Astrocyte of the spinal cord (primary cell): ENCODE measurements at places on chromosomes 16 and 17.

DNA sequence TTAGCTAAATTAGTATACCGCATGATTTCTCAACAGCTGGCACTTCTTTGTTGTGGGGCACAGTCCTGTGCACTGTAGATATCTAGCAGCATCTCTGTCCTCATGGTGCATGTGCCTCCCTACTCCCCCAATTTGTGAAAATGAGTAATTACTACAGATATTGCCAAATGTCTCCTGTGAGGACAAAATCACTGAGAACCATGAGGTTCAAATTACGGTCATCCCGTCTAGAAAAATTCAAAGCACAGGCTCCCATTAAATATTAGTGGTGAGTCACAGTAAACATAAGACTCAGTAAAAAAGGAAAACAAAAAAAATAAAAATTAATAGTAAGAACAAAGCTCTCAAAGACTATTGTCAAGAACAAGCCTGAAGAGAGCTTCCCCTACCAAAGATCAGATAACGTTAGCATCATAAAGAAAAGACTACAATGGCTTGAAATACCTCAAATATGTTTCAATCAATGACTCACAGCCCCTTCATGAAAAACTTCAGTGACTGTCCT is 57.8 kb downstream of the STH start:
- DNase-seq, result peak; percentile 62

DNA sequence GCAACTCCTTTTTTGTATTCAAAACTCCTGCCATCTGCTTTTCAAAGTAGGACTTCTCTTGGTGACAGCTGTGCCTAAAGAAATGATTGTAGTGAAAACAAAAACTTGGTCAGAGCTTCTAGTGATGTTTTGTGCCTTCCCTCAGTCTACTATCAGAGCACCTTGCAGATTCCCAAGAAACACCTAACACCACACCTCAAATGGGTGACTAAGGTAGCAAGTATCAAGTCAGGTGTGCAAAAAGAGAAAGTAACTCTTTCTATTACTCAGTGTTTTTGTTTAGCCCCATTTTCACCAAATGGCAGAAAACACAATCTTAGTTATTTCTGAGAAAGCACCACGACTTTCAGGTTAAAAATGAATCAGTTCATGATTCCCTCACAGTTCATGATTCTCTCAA is 2.0 kb upstream of the PMFBP1 start:
- no peak for DNase-seq

DNA sequence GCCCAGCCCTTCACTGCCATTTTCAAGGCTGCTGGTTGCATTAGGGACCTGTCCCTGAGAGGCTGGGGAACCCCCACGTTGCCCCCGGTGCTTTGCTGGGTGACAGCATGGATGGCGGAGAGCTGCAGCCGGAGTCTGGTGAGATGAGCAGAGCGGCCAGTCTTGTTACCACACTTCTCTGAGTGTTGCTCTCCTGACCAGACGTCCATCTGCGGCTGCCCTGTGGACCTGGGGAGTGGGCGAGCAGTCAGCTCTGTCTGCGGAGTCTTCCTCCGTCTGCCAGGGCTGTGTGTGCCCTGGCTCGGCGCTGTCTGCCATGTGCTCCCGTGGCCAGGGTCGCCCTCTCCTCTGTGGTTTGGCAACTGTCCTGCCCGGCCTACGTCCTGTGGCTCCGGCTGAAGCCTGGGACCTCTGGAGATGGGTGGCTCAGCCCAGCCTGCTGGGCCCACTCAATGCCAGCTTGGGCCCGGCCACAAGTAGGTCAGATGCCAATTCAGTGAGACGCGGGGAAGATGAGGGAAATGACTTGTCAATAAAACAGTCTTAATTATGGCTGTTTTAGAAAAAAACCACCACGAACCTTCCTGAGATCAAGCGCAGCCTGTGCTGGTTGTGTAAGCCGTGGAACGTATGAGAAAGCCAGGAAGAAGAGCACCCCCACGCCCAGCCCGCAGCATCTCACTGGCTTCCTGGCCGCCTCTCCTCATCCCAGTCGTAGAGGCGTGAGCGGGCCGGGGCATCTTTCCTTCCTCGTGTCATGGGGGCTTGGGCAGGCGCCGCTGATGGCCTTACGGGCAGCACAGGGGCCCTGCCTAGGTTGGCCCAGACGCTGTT is 7.9 kb downstream of the KCTD5 start:
- no peak for DNase-seq

- DNase-seq, result no peak
Observed at GRCh38 chr17:58344047-58344790, 7.8 kb downstream of the SUPT4H1 start.

GRCh38 chr17:57555636-57556175 is 189.4 kb downstream of the CCDC182 start:
- no peak for DNase-seq

DNA sequence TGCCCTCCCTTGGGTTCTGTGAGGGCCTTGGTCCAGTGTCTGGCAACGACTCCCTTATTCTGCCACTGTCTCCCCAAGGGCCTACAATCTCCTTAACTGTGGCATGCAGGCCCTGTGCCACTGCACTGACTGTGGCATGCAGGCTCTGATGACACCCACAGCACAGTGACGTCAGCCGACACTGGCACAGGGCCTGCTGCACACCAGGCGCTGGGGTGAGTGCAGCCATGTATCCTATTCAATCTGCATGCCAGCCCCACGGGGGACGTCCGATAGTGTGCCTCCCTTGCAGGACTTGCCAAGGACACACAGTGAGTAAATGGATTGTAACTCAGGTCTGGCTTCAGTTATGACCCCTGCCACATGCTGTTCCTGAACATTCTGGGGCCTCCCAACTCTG is 39.8 kb upstream of the RASD1 start:
- peak; percentile 64 for DNase-seq

DNA sequence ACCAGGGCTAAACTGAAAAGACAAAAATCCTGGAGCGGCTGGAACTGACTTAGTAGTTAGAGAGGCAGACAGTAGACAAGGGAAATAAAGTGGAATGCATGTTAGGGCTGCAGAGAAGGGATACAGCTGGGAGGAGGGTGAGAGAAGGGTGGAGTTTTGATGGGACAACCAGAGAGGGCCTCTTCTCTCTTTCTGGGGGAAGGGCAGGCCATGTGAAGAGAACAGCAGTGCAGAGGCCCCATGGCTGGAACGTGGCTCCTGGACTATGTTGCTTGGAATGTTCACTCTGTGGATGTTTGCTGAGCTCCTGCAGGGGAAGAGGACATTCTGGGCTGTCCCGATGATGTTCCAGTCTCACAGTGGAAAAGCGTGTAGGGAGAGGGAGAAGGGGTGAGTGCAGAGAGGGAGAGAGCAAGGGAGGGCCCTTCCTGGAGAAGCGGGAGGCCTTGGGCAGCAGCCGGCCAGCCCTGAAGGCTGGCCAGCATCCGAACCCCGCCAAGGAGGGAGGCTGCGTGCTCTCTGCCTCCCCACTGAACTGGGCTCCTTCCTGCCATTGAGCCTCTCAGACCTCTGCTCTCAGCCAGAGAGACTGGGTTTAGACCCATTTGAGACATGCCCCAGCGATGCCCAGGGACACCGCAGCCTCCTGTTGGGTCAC is 33.1 kb upstream of the GSE1 start:
- DNase-seq, result no peak

DNA sequence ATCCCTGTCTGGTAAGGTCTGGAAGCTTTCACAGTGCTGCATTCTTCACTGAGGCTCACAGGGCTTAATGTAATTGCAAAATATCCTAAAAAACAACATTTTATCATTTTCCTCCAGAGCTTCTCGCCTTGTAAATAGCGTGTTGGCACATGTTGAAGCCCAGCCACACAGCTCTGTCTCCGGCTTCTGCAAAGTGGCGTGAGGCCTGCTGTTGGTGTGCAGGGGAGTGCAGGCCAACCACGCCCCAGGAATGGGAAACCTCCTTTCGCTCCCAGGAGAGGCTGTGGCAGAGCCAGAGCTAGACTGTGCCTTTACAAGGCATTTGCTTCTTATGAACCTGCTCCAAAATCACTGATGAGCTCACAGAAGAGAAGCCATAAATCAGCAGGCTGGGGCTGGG is 248.2 kb upstream of the MAF start:
- DNase-seq, result no peak

DNA sequence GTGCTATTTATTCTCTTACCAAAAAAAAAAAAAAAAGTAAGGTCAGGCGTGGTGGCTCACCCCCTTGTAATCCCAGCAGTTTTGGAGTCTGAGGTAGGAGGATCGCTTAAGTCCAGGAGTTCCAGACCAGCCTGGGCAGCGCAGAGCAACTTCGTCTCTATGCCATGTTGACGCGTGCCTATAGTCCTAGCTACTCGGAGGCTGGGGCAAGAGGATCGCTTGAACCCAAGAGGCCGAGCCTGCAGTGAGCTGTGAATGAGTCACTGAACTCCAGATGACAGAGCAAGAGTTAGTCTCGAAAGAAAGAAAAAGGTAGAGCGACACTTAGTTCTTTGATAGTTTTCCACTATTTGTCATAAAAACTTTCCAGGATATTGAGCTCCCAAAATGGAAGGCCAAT is 1.4 kb upstream of the TENT4B start:
- no peak for DNase-seq

GRCh38 chr16:3085868-3086595 is 13.1 kb downstream of the ZSCAN10 start:
- DNase-seq, result no peak

DNA sequence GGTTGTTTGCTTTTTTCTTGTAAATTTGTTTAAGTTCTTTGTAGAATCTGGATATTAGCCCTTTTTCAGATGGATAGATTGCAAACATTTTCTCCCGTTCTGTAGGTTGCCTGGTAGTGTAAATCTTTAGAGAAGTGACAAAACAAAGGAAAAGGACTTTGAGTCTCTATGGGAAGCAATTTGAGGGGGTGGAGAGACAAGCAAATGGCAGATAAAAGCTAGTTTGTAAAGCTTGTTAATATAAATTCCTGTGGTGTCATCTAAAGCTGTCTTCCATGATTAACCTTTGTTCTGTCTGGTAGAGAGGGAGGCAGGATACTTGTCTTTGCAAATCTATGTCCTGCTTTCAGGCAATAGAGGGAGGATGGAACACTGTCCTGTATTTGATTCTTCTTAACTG is 40.6 kb upstream of the CACNG4 start:
- DNase-seq, result no peak

- no peak for DNase-seq
Observed at GRCh38 chr16:88804552-88805339, 1.2 kb downstream of the CDT1 start.

- peak; percentile 64 for DNase-seq
Observed at GRCh38 chr17:31008374-31009041, 37.7 kb downstream of the RNF135 start.

GRCh38 chr17:39485555-39485954 is 24.3 kb downstream of the CDK12 start:
- peak; percentile 78 for DNase-seq

- no peak for DNase-seq
Observed at GRCh38 chr16:12288537-12289174, 312.1 kb downstream of the SNX29 start.

DNA sequence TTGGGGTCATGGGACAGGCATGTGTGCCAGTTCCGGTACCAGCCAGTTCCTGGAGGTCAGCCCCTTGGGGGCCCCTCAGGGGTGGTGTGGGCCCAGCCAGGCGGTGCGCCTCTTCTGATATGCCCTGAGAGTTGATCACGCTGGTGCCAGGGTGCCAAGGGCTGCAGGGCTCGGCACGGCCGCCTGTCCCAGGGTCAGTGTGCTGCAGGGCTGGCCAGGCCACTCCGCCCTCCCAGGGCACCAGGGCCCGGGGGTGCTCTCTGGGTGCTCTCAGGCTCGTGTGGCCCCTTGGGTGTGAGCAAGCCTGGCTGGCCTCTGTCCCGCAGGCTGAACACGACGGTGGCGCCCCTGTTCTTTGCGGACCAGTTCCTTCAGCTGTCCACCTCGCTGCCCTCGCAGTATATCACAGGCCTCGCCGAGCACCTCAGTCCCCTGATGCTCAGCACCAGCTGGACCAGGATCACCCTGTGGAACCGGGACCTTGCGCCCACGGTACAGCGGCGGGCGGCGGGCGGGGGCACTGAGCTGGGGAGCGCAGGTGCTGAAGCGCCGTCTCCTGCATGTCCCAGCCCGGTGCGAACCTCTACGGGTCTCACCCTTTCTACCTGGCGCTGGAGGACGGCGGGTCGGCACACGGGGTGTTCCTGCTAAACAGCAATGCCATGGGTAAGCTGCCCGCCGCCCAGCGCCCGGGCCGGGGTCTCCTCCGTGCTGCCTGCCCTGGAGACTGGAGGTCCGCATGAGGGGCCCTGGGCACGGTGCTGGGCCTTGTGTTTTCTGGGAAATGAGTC is 6.0 kb downstream of the GAA start:
- DNase-seq, result no peak

GRCh38 chr17:31428111-31428510 is 36.6 kb downstream of the RAB11FIP4 start:
- DNase-seq, result no peak

DNA sequence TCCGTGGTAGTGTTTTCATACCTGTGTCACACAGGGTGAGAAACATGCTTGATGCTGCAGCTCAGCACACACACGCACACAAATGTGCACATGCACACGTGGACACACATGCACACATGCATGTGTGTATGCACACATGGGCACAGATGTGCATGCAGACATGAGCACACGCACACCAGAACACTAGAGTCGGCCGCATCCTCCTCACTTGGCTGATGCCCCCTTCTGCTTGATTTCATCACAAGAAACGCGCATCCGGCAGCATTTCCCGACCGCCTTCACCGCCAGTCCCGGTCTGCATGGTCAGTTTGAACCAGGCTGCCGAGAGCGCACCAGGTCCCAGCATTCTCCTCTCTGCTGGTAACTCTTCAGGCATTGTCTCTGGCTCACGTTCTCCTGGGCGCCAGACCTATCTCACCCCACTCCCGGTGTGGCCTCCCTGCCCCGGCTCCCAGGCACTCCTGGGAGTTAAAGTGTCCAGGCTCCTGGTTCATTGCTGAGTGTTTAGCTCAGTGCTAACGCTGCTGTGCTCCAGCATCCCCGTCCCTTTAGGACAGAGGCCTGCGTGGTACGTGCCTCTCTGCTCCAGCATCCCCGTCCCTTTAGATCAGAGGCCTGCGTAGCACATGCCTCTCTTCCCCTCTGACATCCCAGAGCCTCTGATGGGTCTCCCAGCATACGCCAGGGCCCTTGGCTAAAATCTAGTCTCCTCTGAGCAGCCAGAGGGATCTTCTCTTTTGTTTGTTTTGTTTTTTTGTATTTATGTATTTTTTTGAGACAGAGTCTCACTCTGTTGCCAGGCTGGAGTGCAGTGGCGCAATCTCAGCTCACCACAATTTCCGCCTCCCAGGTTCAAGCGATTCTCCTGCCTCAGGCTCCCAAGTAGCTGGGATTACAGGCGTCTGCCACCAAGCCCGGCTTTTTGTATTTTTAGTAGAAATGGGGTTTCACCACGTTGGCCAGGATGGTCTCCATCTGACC is 16.0 kb downstream of the BAIAP2 start:
- no peak for DNase-seq

GRCh38 chr17:78305801-78306200 is 54.1 kb downstream of the SOCS3 start:
- DNase-seq, result no peak

DNA sequence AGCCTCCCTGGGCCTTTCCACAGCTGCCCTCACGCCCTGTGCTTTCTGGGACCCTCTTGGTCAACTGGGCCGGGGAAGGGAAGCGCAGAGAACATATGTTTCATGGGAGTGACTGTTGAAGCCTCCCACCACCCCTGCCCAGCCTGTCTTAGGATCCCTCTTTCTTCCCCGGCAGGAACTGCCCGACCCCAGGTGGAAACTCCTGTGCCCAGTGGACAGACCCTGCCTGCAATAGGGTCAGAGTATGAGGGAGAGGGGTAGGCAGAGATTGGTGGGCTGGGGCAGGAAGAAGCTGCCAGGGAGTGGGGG is 10.5 kb downstream of the HEXIM2 start:
- DNase-seq, result no peak
